Hepatocyte (in vitro differentiated cells): ENCODE measurements at places on chromosomes 3 and 15.

DNA sequence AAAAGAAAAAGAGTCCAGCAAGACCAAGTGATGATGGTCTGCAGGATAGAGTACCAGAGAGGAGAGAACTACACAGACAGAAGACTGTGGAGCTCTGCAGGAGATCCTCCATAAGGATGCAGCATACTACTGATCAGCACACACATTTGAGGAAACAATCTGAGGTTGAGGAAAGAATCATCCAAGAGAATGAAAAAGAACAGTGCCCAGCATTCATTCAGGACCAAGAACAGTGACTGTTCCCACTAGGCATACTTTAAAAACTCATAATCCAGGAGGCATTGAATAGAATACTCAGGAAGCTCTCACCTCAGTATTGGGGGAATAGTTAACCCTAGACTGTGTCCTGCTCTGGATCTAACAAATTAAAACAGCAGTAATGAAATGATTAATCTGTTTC is 54.9 kb downstream of the THSD4 start:
- DNase-seq, result no peak

DNA sequence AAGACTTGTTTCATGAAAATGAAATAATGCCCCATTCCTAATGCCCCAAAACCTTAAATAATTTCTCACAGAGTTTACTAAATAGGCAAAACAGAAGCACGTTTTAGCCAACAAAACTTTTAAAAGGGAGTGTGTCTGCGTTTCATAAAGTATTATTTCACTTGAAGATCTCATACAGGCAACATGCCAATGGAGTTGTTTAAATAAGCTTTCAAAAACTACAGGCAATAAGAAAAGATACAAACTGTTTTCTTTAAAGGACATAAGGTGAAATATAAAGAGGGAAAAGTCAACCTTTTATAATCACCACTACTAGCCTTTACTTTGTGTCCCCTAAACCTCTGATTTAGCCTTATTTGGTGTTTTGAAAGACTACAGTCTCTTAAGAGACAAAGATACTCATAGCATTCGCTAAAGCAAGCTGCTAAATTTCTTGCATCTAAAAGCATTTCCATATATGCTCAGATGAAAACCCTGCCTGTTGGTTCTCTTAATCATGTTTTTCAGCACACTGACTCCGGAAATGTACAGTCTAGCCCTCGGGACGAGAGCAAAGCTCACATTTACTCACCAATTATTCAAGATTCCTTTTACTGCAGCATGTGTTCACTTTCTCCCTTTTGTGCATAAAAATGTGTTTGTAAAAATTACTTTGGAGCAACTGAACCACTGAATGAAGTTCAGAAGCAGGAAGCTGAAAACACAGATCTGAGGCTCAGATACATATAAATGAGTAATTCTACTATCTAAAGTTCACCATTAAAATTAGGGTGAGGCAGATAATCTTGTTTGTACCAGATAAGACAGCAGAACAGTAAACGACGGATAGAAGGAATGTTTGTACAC is 119.0 kb downstream of the GOLIM4 start:
- DNase-seq, result peak; percentile 16

- DNase-seq, result peak; percentile 23
Measured at GRCh38 chr15:28191832-28192231, 92.7 kb upstream of the OCA2 start.

GRCh38 chr15:34252545-34252944 is 27.7 kb downstream of the EMC4 start:
- DNase-seq, result no peak

DNA sequence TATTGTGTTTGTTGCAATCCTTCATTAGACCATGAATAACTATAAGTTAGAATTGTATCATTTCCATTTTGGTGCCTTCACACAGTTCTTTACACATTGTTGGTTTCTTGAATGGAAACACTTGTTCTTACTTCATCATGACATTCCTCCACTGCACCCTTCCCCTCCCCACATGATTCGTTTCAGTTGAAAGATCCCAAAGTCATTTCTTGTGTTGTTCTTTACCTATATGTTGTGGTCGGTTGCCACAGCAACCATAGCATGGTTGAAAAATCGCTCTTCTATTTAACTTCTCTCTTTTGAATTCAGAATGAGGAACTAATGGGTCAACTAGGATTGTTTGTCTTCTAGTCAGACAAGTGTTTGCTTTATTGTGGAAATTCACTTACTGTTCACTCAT is 103.3 kb downstream of the IL1RAP start:
- no peak for DNase-seq

DNA sequence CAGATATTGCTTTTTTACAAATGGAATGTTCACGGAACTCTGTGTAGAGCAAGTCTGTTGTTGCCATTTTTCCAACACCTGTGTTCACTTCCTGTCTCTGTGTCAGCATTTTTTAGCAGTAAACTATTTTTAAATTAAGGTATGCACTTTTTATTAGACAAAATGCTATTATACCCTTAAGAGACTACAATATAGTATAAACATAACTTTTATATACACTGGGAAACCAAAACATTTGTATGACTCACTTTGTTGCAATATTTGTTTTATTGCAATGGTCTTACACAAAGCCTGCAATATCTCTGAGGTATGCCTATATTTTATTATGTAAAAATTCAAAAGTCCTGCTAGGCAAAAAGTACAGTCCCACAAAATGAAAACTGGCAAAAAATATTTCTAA is 39.8 kb upstream of the FGF7 start:
- DNase-seq, result no peak

- DNase-seq, result no peak
Measured at GRCh38 chr15:74144153-74144775, 13.9 kb downstream of the ISLR2 start.
